ENCODE measurements at places on chromosomes 5 and 9.
A peak's percentile ranks its signal among the peaks of the same experiment; 100 is the strongest.

- no peak for DNase-seq
Observed at GRCh38 chr9:19682397-19682796, 106.4 kb downstream of the SLC24A2 start.

- no peak for DNase-seq
Observed at GRCh38 chr5:142141463-142141862, 32.9 kb downstream of the NDFIP1 start.

GRCh38 chr5:150105928-150106615, 19.7 kb upstream of the CSF1R start:
- no peak for DNase-seq

- DNase-seq: no peak
Observed at GRCh38 chr5:163041254-163041653, 396.1 kb upstream of the CCNG1 start.

GRCh38 chr5:180253036-180253824, 38.7 kb downstream of the MAPK9 start:
- DNase-seq: no peak

GRCh38 chr5:126017096-126017495, 406.1 kb upstream of the GRAMD2B start:
- no peak for DNase-seq

DNA sequence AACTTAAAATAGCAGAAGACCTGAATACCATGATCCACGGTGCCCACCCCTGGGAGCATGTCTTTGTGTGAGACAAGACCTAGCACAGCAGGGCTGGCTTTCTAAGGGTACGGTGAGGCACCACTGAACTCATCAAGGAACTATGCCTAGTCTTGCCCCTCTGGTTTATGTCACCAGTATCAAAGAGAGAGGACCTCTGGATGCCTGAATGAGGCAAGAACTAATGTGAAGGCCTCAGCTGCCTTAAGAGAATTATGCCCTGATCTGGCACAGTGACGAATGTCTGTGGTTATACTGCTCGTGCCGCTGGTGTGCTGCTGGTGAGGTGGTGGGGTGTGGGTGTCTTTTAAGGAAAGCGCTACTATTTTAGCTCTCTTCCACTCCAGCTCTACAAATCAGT, 23.0 kb downstream of the NREP start:
- no peak for DNase-seq

GRCh38 chr5:148967783-148968182, 95.1 kb downstream of the SH3TC2 start:
- no peak for DNase-seq

GRCh38 chr5:177434942-177435738, 8.7 kb downstream of the GRK6 start:
- no peak for DNase-seq

- DNase-seq: no peak
Observed at GRCh38 chr5:96348536-96348935, 84.5 kb downstream of the PCSK1 start.

- no peak for DNase-seq
Observed at GRCh38 chr5:9046756-9047481, 499.0 kb downstream of the SEMA5A start.

GRCh38 chr9:138053996-138054752, 176.6 kb downstream of the CACNA1B start:
- no peak for DNase-seq

GRCh38 chr9:34343090-34343489, 13.7 kb downstream of the NUDT2 start:
- DNase-seq: no peak

DNA sequence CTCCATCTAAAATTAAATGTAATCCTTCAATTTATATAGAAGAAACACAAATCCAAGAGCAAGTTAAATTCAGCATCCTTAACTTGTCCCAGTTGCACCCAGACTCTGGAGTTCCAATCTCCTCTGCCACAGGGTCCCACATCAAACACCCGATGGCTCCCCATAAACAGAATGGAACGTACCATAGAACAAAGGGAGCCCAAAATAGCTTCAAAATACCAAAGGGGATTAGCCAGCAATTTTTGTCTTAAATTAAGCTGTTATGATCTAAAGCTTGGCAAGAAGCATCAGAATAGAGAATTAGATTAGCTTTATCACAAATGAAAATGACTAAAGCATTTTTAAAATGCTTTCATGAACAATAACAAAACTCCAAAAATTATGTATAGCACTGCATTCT, 112.8 kb downstream of the FANCC start:
- no peak for DNase-seq

GRCh38 chr9:77087506-77087905, 68.1 kb downstream of the FOXB2 start:
- no peak for DNase-seq

- DNase-seq: peak; percentile 10
Observed at GRCh38 chr9:100674419-100675122, 96.7 kb downstream of the CAVIN4 start.

DNA sequence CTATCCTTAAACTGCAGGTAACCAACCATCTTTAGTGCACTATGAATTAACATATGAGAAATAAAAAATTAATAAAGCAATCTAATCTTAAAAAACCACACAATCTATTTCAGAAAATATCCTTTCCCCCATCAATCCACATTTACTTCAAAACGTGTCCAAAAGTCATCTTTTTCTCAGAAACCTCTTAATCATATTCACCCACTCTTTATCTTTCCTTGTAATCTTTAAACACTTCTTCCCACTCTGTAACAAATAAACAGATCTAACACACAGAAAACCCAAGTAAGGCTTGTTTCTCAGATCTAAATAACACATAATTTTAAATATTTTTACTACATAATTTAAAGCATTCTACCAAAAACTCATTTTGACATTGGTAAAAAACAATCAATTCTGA, 44.4 kb downstream of the EFCAB9 start:
- no peak for DNase-seq

- DNase-seq: no peak
Observed at GRCh38 chr9:134585746-134586706, 55.6 kb upstream of the COL5A1 start.

- DNase-seq: no peak
Observed at GRCh38 chr5:140011297-140011802, 31.7 kb downstream of the NRG2 start.

DNA sequence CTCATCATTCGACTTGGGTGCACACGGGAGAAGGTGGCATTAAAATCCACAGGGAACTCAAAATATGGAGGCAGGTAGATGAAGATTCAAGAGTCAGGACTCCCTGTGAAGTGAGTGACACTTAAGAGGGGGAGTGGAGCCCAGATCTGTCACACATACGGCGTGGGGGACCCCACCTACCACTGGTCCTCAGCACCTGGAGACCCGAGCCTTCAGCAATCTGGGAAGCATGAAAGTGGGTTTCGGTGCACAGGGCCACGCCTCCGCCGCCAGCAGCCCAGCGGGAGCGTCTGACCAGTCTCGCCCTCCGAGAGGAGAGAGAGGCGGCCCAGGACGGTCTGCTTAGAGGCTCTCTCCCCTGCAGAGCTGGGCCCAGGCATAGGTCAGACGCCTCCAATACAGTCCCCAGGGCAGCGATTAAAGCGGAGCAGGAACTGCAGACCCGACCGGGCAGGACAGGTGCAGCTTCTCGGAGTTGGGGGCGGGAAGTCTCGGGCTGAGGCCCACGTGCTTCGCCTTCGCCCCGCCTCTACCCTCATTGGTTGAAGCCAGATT, 639 bp upstream of the SLC2A8 start:
- DNase-seq: no peak

- DNase-seq: no peak
Observed at GRCh38 chr5:59187857-59188256, 605.0 kb downstream of the RAB3C start.

GRCh38 chr5:42908086-42908485, 96.4 kb upstream of the SELENOP start:
- DNase-seq: no peak

GRCh38 chr5:93117751-93118531, 463.1 kb downstream of the NR2F1-AS1 start:
- no peak for DNase-seq

GRCh38 chr5:17206021-17206420, 11.4 kb upstream of the BASP1 start:
- no peak for DNase-seq

- DNase-seq: no peak
Observed at GRCh38 chr9:3756071-3756470, 230.3 kb upstream of the RFX3 start.

- DNase-seq: no peak
Observed at GRCh38 chr9:79564105-79564504, 7.7 kb upstream of the TLE4 start.

- no peak for DNase-seq
Observed at GRCh38 chr5:175652741-175653663, 4.9 kb upstream of the HRH2 start.

GRCh38 chr5:64295101-64295500, 129.5 kb downstream of the RNF180 start:
- DNase-seq: no peak

DNA sequence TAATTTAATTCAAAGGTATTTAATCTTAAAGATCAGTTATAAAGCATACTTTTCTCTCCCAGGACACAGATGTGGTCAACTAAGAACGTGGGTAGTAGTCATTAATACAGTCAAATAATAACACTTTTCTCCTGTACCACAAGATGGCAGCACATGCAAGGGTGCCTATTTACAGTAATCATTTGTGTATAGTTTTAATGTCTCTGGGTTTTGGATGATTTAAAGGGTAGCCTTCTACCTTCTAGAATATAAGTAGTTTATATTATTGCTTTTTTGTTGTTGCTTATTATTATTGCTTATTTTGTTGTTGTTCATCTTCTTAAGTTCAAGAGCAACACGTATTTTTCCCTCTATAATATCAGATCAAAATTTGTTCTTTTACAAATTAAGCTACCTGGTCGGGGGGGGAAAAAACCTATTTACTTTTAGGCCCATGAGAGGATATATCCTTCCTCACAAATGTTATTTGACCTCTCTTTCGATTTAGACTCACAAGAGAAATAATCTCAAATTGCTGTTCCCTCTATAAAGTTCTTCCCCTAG, 59.6 kb upstream of the SLC27A6 start:
- DNase-seq: no peak

- DNase-seq: no peak
Observed at GRCh38 chr9:69178583-69179011, 4.5 kb downstream of the TJP2 start.

DNA sequence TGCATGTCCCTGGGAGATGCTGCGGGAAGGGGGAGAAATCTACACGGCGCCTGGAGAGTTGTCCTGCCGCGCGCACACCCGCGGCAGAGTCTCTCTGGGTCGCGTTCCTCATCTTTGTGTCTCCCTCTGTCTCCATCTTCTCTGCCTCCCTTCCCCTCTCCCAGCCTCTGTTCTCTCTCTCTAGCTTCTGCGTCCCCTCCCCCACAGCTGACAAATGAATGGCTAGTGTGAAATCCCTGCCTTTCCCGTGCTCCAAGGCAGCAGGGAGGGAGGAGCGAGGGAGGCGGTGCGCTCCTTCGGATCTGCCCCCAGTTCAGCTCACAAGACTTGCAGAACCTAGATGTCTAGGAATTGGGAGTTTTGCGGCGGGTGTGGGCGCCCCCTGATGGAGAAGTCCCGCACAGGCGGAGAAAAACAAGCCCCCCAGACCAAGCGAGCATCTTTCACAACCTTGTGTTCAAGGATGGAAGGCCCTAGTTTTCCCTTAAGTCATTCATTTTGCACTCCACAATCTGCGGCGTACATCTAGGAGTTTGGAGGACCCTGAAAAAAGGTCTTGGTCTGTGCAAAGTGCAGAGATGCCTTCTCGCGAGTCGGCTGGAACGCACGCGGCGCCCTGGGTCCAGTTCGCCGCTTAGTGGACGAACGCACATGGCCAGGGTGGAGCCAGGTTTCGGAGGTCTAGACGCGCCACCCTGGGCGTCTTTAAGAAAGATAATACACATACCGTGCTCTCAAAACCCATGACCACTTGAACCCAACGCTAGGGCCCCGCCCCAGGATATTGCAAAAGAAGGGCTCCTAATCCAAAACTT, 2.0 kb downstream of the VCAN start:
- peak; percentile 40 for DNase-seq

- no peak for DNase-seq
Observed at GRCh38 chr9:687994-688393, 153.5 kb upstream of the DMRT1 start.

DNA sequence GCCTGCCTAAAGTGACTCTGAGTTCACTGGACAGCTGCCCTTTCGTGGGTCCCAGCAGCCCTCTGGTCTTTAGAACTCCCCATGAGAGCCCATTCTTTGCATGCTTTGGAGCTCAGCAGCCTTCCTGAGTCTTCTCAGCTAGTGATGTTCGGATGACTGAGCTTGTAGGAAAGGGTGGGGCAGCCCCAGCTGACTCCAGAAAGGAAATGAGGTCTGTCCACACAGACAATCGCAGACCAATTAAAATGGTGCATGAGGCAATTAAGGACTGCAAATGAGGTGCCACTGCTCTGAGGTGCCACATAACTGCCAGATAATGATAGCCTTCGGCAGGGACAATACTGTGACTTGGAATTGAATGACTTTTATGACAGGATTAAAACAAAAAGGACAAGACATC, 25.4 kb upstream of the TOMM5 start:
- DNase-seq: peak; percentile 54

GRCh38 chr5:131589510-131590348, 45.3 kb downstream of the RAPGEF6 start:
- DNase-seq: peak; percentile 4

- no peak for DNase-seq
Observed at GRCh38 chr5:88507261-88507660, 238.6 kb upstream of the TMEM161B start.

DNA sequence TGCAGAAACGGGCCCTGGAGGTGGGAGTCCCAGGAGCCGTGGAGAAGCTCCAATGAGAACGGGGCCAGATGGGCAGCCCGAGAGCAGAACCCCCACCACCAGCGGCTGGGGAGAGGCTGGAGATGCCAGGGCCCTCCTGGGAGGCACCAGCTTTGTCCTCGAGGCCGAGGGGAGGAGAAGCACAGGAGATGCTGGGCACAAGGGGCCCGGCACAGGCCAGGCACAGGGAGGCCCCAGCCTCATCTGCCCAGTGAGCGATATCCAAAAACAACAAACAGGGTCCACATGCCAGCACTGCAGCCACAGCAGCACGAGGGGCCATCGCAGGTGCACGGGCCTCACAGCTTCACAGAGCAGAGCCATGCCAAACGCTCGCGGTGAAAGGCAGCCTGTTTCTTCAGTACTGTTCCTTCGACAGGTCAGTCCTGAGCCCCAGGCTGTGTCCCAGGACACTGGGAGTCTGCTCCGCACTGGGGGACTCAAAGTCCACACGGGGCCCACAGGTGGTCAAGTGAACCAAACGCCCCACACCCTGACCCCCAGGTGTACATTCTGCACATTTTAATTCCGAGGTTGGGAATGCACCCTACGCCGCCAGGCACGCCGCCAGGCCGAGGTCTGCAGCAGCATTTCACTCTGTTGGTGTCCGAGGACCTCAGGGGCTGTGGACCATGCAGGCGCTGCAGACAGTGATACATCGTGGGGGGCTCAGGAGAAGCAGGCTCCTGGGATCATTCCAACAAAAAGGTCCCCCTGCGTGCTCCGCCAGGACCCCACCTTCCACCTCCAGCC, 9.5 kb downstream of the LPCAT1 start:
- no peak for DNase-seq
